ENCODE measurements at places on chromosomes 7 and 10.

GRCh38 chr10:10958041-10958440 lies 59.6 kb upstream of the CELF2 start:
- DNase-seq, result no peak

GRCh38 chr7:31857172-31857571 lies 170.2 kb downstream of the PPP1R17 start:
- DNase-seq, result no peak

- DNase-seq, result no peak
Observed at GRCh38 chr10:132591166-132591971, 53.8 kb downstream of the INPP5A start.

DNA sequence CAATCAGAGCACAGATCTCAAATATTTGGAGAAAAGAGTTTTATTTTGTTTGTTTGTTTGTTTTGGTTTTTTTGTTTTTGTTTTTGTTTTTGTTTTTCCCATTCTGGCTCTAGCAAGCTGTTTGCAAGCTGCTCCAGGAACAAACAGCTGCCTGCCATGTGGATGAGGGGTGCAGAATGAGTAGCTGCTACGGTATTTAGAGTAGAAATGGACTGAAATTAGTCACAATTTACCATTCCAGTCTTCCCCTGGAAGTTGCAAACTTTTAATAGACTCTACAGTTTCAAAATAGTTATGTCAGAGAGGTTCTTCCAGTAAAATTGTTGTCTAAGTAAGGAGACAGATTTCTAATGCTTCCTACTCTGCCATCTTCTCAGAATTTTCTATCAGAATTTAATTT lies 27.1 kb upstream of the TAS2R16 start:
- no peak for DNase-seq

DNA sequence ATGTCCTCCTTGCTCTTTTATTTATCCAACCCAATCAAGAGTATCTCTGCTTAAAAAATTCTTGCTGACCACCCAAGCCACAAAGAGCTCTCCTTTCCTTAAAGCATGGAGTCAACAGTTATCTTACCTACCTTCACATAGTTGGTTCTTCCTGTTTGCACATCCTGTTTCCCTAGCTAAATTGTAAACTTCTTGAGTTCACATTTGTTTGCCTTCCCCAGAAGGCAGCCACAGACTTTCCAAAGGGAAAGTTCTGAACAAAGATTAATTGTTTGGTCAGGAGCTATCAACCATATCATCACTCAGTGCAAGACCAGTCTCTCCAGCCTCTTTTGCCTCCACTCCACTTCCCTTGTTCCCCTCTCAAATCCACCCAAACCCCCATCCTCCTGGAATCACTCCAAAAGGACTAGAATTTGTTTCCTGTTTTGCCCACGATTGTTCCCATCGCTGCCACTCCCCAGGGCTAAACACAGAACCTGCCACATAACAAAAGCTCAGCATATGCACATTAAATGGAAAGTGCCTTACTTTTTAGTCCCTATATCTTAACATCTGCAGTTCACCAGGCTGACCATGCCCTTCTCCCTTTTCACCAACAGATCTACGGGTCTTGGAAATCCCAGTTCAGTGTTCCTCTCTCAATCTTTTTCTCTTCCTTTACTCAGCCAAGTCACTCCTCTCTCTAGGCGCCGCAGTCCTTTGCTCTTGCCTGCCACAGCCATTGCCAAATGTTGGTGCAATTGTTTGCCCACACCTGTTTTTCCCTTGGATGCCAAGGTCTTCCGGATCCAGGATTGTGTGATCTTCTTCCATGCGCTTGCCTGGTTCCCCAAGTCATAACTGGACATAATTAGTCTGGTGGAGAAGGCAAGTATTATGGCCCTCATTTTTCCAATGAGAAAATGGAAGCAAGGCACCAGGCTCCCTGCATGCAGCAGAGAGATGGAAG lies 265.5 kb downstream of the KCNMA1 start:
- no peak for DNase-seq

DNA sequence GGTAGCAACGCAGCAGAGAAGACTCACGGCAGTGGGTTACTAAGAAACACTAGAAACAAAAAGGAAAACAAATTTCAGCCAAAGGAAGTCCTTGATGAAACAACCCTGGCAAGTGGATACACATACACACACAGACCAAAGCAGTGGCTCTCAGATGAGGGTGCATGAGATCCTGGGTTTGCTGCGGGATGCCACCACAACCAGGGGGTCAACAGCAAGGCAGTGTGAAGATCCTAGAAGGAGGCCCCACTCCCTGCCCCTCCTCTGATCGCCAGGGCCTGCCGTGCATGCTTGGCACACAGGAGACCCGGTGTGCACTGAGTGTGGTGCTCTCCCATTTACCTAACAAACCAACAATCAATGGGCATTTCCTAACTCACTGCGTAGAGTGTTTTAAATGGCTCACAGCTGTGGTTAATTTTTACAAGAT lies 252.3 kb upstream of the KLF14 start:
- no peak for DNase-seq

DNA sequence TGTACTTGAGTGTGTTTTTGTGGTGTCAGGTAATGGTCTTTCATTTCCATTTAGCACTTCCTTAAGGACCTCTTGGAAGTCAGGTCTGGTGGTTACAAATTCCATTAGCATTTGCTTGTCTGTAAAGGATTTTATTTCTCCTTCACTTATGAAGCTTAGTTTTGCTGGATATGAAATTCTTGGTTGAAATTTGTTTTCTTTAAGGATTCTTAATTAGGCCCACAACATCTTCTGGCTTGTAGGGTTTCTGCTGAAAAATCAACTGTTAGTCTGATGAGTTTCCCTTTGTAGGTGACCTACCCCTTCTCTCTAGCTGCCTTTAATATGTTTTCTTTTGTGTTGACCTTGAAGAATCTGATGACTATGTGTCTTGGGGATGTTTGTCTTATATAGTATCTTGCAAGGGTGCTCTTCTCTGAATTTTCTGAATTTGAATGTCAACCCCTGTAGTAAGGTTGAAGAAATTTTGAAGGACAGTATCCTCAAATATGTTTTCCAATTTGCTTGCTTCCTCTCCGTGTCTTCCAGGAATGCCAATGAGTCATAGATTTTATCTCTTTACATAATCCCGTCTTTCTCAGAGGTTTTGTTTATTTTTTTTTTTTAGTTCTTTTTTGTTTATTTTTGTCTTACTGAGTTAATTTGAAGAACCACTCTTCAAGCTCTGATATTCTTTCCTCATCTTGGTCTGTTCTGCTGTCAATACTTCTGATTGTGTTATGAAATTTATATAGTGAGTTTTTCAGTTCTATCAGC lies 70.2 kb downstream of the SLC39A12 start:
- no peak for DNase-seq

DNA sequence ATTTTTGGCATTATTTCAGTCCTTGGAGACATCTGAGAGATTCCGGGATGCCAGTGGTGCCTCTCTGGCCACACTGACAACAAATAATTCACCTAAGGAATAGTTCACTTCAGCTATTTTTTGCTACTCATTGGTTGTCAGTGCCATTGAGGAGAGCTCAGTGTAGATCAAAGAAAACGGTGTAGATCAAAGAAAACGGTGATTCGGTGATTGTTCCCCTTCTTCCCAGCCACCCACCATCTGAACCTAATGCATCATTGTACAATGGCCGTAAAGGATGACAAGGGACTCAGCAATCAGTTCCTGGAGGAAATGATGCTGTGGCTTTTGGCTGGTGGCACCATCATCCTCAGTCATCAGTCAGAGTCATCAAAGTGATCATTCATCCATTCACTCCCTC lies 80.6 kb downstream of the PTPRZ1 start:
- DNase-seq, result no peak

- no peak for DNase-seq
Observed at GRCh38 chr10:30705101-30705624, 75.6 kb upstream of the LYZL2 start.

GRCh38 chr10:109159351-109159750 lies 764.0 kb downstream of the XPNPEP1 start:
- no peak for DNase-seq

Data from endothelial cell (in vitro differentiated cells).